ENCODE measurements at places on chromosomes 1 and 21.

DNA sequence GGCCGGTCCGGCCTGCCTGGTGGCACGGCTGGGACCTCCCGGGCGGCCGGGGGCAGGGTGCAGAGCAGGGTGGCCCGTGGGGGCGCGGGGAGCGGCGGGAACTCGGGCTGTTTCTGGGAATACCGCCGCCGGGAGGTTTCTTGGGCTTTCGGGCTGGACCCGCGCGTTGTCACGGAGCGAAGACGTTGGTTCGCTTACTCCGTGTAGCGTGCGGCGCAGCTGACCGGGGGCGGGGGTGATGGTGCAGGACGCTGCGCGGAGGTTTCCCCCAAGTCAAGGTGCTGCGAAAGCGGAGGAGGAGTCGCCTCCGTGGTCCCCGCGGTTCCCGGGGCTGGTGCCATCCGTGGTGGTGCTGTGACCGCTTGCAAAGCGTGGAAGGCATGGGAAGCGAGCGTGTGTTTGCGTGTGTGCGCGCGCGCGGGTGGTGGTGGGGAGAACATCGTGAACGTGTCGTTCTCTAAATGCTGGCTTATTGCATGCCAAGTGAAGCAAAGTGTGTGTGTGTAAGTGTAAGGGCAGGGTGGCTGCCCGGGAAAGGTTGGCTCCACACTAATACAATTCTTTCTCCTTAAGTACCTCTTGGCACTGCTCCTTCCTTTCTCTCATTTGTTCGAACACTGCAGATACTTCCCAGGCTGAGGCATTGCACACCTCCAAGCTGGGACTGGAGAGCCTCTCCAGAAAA, 1.1 kb downstream of the RYR2 start:
- DNase-seq, result no peak

- no peak for DNase-seq
These were observed 122.7 kb downstream of the TGFBR3 start for GRCh38 chr1:91763252-91763651.

DNA sequence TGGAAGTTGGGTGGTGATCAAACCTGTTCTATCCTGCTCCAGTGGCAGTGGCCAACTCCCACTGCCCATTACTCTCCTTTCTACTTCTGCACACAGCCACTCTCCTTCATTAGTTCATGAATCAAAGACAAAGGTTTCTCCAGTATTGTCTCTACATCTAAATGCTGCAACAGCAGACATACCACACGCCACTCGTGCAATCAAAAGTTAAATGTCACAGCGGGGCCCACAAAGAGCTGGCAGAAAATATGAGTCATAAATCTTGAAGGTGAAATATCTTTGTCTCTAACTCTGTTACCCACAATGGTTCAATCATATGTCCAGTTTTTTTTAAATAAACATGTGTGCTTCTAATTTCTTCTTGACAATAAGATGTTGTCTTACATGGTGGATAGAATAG, 13.3 kb downstream of the APCS start:
- no peak for DNase-seq

GRCh38 chr1:240693844-240694243, 81.9 kb upstream of the GREM2 start:
- no peak for DNase-seq

DNA sequence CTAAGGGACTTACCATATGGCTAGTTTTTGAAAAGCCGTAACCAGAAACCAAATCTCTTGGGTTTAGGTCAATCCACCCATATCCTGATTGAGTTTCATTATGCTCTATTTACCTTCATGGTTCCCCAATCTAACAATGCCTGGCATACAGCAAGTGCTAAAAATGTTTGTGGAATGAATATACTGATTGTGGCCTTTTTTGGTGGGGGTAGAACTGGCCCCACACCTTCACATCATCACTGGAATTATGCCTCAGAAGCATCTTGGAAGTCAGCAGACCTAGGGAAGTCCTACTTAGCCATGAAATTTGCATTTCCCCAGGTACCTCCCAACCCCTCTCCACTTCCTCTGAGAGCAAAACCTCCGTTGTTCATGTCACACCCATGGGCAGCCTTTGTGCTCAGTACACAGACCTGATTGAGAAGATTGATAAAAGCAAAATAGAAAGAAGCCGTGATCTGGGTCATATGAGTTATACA, 17.8 kb upstream of the SLAMF1 start:
- no peak for DNase-seq

DNA sequence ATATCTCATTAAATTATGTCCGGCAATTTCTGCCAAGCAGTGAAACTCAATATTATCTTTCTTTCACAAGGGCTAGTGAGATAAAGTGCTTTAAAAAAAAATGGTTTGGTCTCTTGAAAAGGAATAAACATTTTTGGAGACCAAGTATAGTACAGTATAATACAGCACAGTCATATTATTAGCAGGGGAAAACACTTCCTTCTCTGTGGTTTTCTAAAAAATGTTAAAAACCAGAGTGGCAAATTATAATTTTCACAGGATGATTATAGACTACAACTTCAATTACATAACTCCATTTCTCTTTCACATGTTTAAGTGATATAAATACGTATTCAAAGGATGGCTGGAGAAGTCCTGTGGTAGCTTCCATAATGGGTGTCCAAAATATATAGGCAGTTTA, 170.3 kb upstream of the DMRTA2 start:
- no peak for DNase-seq

DNA sequence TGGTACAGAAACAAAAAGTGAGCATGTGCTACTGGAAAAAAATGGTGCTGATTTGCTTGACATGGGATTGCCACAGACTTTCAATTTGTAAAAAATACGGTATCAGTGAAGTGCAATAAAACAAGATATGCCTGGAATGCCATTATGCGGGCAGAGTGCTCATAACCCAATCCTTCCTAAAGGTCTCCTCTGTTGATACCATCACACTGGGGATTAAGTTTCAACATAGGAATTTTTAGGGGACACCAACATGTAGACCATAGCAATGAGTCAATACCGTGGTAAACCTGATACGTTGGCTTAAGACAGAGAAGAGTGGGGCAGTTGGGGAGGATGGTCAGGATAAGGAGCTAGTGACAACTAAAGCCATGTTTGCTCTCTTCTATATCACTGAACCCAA, 20.5 kb downstream of the MX1 start:
- no peak for DNase-seq

DNA sequence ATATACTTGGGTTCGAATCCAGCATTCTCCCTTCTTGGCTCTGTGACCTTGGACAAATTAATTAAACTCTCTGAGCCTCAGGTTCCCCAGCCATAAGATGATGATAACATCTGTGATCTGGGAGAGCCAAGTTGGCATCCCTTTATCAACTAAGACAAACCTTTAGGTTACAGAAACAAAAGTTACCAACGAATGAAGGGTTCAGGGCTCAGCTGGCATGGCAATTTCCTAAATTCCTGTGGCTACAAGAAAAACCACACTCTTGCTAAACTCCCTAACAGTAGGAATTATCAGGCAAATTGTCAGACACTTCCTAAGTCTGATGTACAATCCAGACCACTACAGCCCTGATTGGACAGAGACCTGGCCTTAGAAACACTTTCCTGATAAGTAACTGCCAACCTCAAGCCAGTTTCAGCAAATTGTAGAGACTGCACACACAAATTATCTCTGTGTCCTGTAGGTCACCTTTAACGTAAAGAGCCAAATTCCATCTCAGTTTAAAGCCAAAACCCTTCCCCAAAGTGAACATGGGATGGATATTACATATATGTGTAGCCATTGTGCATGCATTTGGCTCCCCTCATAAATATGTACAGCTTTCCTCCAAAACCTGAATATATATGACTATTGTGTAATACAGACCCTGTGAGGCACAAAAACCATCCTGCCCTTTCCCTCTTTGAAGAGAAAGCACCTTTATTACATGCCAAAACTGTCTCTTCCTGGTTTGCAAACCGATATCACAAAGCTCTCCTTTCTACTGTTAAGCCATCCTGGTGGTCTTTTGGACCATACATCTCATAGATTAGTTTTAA, 39.5 kb upstream of the EDARADD start:
- DNase-seq, result no peak

- DNase-seq, result no peak
These were observed 438.6 kb downstream of the OMA1 start for GRCh38 chr1:58107943-58108342.

DNA sequence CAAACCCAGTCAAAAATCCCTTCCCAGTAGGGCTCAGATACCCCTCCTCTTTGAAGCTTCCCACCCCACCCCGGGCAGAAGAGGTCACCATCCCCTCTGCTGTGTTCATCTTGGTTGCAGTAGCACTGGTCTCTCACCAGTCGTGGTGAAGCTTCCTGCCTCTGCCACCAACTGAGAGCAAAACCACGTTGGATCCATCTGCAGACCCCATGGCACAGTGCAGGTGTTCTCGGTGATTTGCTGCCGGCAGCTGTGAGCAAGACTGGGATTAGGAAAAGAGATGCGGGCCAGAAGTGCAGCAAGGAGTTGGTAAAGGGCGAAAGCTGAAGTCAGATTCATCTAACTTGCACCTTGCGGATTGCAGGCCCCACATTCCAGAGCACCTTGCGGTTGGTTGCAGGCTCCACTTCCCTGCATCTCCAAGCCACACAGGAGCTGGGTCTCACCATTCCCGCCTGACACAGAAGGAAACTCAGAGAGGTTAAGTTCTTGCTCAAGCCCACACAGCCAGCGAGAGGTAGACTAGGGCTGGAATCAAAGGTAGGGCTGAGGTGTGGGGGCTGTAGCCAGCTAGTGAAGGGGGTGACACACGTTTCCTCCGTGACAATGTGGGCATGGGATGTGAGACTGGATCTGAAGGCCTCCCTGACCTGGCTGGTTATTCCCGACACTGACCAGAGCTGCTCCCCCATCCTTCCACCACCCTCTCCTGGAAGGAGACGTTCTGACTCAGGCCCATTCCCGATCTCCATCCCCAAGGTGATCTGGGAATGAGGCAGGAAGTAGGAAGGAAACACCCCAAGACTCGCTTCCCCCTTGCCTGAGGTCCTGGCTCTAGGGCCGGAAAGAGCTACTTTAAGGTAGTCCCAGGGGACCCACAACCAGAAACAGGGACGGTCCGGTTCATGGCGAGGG, 3.3 kb upstream of the FAM110D start:
- no peak for DNase-seq

GRCh38 chr1:243554686-243555085, 295.4 kb downstream of the AKT3 start:
- DNase-seq, result no peak

DNA sequence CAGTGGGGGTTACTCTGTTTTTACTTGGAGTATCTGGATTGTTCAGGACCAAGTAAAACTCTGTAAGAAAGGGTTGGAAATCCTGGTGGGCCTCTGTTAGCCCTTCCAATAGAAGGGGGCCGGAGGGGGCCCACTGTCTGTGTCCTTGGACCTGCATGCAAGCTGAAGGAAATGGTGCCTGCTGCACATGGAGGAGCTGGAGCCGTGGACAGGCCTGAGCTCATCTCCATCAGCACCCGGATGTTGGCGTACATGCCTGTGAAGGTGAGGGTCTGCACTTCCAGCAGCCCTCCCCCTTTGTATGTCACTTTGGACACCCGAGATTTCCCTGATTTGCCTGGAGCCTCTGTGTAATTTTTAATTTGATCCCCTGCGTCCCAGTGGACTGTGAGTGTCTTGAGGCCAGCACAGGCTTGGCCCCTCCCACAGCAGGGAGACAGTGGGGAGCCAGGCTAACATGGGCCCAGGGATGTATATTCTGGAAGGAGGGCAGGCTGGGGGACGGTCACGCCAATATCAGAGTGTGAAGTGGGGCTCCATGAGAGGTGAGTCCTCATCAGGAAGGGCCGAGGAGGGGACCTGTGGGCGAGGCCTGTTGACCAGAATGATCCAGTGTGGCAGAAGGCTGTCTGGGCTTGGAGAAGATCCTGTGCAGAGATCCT, 16.8 kb downstream of the GALNT2 start:
- no peak for DNase-seq

DNA sequence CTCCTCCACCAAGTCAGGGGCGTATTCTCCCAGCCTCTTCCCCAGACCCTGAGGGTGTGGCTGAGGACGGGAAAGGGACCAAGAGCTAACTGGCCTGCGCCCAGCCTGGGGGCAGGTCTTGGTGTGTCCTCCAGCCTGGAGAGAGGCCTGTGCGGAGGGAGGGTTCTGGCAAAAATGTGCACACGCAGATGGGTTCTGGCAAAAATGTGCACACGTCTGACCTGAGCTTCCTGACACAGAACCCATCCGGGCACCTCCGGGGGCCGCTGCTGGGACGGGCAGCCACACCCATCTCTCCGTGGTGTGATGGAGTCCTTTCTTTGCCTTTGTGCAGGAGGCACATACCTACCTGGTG, 23.1 kb upstream of the PKP1 start:
- peak; percentile 58 for DNase-seq

DNA sequence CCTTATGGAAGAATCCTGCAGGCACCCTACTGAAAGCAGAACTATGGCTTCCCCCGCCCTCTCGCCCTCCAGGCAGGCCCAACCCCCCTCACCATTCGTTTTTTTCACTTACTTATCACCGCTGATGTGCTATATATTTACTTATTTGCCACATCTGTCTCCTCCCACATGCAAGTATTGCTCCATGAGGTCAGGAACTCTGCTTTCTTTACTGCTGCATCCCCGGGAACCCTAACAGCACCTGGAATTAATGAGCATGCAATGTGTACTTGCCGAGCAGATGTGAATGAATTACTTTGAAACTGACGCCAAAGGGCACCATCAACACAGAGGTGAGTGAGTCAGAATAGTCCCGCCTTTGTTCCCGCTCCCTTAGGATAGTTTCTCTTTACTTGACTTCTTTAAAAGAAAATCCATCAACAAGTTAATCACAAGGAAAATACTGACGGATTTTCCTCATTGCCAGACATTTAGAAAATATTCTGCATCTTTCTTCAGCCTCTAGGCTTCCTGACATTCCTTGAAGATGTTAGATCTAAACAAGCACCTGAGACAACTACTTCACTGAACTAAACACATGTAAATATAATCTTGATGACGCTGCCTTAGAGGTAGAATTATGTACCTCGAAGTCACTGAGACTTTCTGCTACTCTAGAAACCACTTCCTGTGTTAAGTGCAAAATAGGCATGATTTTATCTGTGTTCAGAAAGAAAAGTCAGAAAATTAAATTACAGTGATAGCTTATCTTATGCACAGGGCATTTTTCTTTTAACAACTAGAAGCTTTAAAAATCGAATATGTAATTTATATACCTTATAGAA, 17.5 kb upstream of the RAB4A start:
- no peak for DNase-seq

DNA sequence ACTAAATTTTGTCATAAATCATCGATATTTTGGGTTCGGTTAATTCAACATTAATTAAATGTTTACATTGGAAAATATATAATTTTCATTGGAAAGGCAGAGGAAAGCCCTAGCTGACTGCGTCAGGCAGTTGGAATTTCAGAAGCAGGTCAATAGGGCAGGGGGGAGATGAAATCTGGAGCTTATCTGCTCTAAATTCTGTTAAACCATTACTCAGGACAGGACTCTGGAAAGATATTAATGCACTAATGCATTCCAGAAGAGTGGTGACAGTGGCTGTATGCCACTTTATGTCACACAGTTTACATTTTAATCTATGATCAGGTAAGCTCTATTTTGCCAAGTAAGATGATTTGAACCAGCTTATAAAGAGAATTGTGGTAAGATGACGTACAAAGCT, 153.0 kb upstream of the B3GALT2 start:
- DNase-seq, result no peak

Data from type B pancreatic cell (in vitro differentiated cells).